ENCODE measurements at places on chromosomes 7 and 10.

- no peak for DNase-seq
Observed at GRCh38 chr7:140078392-140078791, 15.6 kb upstream of the PARP12 start.

- no peak for DNase-seq
Observed at GRCh38 chr10:127550861-127551260, 1.8 kb downstream of the NPS start.

- no peak for DNase-seq
Observed at GRCh38 chr7:111010798-111011197, 80.1 kb upstream of the LRRN3 start.

DNA sequence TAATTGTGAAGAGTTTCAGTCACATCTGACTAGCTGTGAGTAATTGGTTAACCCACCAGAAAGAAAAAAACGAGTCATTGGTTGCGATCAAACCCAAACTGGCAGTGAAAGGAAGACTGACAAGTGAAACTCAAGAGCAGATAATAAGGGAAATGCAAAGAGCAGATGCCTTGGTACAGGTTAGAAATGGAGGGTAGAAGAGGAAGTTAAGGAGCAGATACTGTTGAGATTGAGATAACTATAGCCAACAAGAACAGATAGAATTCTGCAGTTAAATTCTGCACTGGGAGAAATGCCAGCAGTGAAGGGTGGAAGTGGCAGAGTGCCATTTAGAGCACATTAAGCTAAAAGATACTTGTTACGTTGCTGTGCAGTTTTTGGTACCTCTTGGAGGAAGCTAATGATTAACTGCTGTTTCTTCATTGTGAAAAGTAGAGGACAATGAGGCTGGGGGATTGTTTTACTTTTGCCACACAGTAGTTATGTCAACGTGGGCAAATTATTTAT lies 65.8 kb downstream of the CDK13 start:
- DNase-seq, result no peak

DNA sequence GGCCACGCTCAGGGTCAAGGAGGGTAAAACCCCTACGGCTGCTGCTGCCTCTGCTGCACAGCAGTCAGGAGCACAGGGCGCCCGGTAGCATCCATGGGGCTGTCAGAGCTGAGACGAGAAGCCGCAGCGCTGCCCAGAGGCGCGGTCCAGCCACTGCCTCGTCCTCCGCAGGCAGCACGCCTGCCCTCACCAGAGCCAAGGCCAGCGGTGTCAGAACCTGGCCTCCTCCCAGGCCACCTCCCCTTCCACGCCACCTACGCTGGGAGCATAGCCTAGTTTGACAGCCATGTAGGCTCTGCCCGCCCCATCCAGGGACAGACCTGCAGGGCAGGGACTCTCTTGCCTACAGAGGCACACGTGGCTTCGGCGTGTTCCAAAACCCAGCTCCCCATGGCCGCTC lies 16.2 kb downstream of the INTS1 start:
- DNase-seq, result no peak

DNA sequence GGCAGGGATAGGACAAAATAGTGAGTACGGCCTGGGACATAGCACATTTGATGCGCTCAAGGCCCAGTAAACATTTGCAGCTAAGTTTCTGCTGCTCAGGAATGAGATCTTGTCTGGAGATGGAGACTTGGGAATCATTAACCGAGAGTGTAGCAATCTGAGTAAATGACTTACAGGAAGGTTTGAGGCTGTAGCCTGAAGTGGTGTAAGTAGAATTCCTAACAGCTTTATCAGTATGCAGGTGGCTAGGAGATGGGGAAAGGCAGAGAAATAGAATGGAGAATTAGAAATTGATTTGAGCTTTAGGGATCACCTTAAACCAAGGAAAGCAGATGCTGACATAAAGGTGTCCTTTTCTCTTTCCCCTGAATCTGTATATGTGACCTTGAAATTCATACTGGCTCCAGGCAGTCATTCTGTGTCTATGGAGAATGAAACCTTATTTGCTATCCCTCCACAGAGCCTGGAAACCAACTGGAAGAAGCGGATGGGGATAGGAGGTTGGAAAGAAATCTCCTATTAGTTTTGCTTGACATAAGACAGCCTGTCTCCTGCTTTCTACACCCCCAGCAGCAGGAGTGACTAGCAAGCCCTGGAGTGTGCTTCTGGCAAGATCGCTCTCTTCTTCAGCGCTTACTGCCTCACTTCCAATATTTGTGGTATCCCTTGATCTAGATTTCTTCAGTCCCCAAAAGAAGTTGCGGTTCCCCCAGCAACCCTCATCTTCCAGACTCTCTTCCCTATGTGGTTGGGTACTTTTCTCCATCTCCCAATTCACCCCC lies 6.4 kb upstream of the PON2 start:
- no peak for DNase-seq

- no peak for DNase-seq
Observed at GRCh38 chr10:106396192-106396591, 768.3 kb downstream of the SORCS1 start.

- no peak for DNase-seq
Observed at GRCh38 chr7:137768366-137768765, 78.4 kb downstream of the DGKI start.

DNA sequence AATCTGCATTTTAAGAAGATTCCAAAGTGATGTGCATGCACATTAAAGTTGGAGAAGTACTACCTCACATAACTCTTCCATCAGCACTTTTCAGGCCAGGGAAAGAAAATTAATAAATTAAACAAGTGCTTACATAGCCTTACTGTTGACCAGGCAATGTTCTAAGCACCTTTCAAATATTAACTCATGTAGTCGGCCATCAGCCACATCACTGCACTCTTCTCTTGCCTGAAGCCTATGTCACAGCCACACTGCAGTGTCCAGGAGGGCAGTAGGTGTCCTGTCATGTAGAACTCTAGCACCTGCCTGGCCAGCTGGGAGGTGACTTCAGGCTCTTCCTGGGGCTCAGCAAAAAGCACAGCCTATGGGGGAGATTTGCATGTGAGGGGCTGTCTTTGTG lies 71.5 kb downstream of the CDK1 start:
- no peak for DNase-seq

Measured in breast epithelium (tissue), 4 donors.